ENCODE measurements at places on chromosomes 4 and X.

GRCh38 chrX:71052721-71053120 is 15.4 kb downstream of the SNX12 start:
- no peak for DNase-seq

DNA sequence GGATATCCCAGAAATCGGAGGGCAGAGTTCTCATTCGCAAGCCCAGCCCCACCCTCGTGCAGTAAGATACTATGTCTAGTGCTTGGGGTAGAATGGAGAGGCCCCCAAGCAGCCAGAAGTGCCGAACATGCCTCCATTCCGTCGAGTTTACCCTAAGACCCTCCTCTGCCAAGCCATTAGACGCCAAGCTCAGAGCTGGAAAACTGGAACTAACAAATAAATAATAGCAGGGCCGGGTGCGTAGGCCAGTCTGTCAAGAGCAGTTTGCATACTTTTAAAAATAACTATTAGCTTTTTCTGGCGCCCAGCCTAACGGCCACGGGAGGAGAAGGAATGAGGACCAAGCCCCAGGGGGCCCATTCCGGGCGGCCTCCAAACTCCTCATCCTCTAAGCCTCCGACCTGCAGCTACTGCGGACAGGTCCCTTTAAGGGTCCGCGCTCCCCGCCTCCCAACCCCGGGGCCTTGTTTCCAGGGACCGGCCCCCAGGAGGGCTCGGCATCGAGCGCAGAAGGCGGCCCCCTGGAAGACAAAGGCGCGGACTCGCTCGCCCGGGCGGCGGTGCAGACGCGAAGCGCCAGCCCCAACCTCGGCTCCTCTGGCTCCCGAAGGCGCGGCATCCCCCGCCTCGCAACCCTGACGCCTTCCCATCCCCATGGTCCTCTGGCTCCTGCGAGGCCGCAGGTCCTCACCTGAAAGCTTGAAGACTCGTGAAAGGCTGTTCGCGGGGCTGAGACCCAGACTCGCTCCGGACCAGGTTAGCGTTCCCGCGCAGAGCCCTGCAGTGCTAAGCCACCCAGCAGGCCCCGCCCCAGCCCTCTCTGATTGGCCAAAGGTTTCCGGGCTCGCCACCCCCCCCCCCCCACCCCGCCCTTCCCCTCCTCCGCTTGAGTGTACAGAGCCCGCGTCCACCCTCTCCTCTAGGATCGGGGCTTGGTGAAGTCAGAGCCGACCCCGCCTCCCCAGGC is at the start of gene TMSB15A:
TMSB15A (minus strand) TSS at position 765 of the 967 bp plus-strand sequence.
- DNase-seq: peak; percentile 84

GRCh38 chrX:31604629-31605221 is 532.9 kb upstream of the FTHL17 start:
- no peak for DNase-seq

- no peak for DNase-seq
Observed at GRCh38 chrX:150547375-150548115, 20.9 kb upstream of the MTM1 start.

GRCh38 chrX:35682476-35682875 is 115.7 kb upstream of the MAGEB16 start:
- no peak for DNase-seq

- DNase-seq: no peak
Observed at GRCh38 chrX:11619441-11619840, 46.3 kb downstream of the ARHGAP6 start.

DNA sequence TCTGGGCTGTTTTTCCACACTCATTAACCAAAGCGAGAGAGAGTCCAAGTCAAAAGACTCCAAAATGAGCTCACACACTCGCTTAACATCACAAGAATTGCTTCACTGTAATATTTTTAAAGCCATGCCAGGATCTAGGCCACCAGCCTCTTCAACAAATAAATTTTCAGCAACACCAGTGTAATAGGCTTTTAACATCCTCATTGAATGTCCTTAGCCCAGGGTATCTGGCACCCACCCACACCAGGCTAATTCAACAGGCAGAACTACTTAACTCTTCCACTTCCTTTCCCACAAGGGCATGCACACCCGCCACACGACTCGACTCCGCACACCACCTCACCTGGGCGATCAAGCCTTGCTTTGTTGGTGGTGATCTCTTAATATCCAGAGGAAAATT is 34.2 kb downstream of the FAT1 start:
- no peak for DNase-seq

- DNase-seq: no peak
Observed at GRCh38 chr4:9880406-9881197, 99.2 kb downstream of the DRD5 start.

DNA sequence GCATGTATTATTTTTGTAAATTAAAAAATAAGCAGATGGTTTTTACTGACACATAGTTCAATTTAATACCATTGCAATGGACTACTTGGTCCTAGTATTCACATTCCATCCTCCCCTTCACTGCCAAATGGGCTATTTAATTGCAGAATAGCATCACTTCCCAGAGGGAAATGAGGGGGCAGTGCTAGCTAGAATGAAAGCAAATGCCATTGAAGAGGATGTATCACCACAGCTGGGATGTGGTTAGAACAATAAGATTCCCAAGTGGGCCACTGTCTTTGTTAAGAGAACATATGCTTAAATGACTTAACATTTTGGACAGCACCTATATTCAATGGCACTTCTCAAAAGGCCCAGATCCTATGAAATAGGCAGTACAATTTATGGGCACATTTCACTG is 224.7 kb downstream of the RBMX2 start:
- no peak for DNase-seq

- DNase-seq: no peak
Observed at GRCh38 chr4:2006956-2007653, 1.7 kb downstream of the NELFA start.

DNA sequence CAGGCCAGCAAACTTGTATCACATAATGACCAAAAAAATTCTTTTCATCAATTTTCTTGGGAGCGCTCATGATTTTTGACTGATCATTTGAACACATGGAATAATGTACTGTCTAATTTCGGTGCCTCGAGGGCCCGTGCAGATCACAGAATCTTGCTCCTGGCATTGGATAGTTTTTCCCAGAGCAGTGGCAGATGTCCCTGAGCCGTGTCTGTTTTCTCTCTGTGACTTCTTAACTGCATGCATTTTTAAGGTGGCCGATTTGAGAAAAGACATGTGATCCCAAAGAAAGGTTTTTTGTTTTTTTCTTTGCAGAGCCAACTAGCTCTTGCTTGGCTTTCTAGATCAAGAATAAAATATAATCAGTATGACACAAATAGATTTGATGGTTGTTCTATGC is 19.7 kb downstream of the GPRIN3 start:
- DNase-seq: no peak

All from D341Med (cell line).